Activated gamma-delta T cell treated with Interleukin-2 at 50 U/mL for 16 hours (primary cell): ENCODE measurements at places on chromosomes 3 and 15.

GRCh38 chr3:113216393-113216792 lies 5.0 kb downstream of the BOC start:
- DNase-seq = no peak

GRCh38 chr15:63041974-63042876 lies at the start of gene TPM1:
Gene TPM1 (plus strand): TSS chr15:63042747. CDS start chr15:63042830, 83 bp downstream.
- DNase-seq = no peak

GRCh38 chr3:50630877-50631276 lies 13.9 kb downstream of the MAPKAPK3 start:
- no peak for DNase-seq

GRCh38 chr3:127884041-127884440 lies 31.0 kb upstream of the KBTBD12 start:
- no peak for DNase-seq

DNA sequence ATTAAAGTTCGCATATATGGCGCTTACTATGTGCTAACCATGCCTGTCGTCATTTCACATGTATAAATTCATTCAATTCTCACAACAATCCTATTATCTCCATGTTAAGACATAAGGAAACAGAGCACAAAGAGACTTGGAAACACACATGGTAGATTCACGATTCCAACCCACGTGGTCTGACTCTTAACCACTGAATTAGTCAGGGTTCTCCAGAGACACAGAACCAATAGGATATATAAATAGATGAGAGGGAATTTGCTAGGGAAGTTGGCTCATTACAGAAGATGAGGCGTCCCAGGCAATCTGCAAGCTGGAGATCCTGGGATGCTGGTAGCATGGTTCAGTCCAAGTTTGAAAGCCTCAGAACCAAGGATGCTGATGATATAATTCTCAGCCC lies 765.3 kb downstream of the TBL1XR1 start:
- DNase-seq = no peak

DNA sequence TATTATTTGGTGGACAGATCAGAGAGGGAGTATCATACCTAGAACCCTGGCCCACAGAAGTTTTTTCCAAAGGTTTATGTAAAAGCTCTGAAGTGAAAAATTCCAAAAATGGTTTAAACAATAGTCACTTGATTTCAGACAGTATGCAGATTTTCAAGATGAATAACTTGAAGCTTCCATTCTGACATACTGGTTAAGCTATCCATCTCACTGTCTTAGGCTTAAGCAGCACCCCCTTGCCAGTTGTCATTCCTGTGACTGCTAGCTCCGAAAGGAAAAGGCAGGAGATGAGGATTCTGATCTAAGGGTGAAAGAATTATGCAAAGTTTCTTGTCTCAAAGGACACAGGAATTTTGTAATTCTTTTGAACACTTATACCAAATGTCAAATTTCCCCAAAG lies 337.5 kb upstream of the THBS1 start:
- DNase-seq = no peak

- no peak for DNase-seq
Observed at GRCh38 chr15:86608461-86609205, 529.0 kb downstream of the AGBL1 start.

GRCh38 chr3:118863731-118864322 lies 170.8 kb downstream of the IGSF11 start:
- DNase-seq = no peak

- DNase-seq = no peak
Observed at GRCh38 chr15:101775136-101775535, 28.2 kb upstream of the OR4F6 start.

DNA sequence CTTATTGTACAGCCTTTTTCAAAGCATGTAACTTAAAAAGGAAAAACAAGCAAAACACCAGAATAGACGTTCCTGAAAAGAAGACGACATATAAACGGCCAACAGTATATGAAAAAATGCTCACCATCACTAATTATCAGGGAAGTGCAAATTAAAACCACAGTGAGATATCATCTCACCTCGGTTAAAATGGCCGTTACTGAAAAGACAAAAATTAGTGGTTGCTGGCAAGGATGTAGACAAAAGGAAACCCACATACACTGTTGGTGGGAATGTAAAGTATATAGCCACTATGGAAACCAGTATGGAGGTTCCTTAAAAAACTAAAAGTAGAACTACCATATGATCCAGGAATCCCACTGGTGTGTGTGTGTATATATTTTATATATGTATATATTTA lies 64.5 kb upstream of the MLF1 start:
- no peak for DNase-seq

- DNase-seq = no peak
Observed at GRCh38 chr3:65291448-65292125, 603.8 kb upstream of the ADAMTS9 start.

GRCh38 chr3:117480525-117480924 lies 770.9 kb downstream of the TUSC7 start:
- no peak for DNase-seq

DNA sequence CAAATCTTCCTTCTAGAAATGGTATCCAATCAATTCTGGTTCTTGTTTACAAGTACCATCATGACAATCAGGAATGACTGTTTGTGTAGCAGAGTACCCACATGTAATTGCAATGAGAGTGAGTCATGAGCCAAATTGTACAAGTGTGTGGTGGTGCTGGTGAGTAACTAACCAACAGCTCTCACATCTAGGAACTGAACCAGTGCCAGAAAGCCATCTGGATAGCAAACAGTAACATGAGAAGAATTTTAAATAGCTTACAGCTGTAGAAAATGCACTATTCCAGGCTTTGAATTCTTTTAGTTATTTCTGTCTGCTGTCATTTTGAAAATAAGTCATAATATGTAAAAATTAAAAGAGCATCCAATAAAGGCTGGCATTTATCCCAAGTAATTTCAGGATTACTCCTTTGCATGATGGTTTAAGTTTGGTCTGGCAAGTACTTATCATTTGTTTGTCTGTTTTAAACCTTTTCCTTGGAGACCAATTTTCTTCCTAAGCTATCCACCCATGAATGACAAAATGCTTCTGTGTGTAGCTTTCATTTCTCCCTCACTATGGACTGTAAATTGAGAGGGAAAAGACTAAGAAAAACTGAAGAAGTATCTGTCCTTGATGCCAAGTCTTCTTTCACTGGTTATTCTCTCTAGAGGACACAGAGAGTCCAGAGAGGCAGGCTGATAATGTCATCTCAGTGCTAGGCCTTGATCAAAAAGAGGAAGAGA lies 60.0 kb downstream of the PIK3CB start:
- peak; percentile 11 for DNase-seq

- no peak for DNase-seq
Observed at GRCh38 chr15:33910741-33911140, 57.6 kb upstream of the CHRM5 start.

DNA sequence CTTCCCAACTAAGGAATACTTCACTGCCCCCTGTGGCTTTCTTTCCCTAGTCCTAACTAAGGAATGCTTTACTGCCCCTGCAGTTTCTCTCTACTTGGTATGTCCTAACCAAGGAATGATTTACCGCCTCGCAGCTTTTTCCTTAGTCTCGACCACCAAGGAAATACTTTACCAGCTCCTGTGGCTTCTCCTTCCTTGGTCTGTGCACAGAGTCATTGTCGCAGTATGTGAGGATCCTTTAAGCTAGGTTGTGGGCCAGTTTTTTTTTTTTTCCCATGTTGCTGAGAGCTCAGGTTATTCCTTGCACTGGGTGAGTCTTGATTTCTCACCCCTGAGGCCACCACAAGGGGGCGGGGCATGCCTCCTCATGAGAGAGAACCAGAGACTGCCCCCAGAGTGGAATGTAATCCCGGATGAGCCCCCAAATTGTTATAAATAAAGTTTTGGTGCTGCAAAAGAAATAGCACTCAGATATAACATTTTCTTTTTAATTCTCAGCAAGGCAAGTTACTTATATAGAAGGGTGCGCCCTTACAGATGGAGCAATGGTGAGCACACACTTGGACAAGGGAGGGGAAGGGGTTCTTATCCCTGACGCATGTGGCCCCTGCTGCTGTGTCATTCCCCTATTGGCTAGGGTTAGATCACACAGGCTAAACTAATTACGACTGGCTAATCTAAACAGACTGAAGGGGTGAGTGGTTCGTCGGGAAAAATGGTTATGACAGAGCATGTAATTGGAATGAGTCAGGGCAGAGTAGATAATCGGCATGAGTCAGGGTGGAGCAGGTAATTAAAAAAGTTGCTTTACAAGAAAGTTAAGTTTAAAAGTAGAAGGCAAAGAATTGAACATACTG lies 27.0 kb downstream of the NDUFB4 start:
- peak; percentile 3 for DNase-seq

DNA sequence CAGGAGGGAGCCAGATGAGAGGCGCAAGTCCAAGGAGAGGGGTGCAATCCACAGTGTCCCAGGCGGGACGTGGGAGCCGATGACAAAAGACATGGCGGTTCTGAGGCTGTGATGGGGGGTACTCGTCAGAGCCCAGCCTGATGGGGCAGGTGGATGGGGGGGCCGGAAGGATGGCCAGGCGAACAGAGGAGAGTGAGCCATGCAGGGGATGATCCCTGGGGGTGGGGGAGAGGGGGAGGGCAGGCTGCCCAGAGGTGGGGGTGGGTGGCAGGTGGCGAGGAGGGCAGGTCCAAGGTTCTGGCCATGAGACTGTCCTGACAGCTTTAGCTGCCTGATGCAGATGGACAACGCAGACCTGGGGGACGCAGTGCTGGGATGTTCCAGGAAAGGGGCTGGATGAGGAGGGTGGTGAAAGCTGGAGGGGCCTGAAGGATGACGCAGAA lies 8.9 kb upstream of the CSPG4 start:
- DNase-seq = no peak

DNA sequence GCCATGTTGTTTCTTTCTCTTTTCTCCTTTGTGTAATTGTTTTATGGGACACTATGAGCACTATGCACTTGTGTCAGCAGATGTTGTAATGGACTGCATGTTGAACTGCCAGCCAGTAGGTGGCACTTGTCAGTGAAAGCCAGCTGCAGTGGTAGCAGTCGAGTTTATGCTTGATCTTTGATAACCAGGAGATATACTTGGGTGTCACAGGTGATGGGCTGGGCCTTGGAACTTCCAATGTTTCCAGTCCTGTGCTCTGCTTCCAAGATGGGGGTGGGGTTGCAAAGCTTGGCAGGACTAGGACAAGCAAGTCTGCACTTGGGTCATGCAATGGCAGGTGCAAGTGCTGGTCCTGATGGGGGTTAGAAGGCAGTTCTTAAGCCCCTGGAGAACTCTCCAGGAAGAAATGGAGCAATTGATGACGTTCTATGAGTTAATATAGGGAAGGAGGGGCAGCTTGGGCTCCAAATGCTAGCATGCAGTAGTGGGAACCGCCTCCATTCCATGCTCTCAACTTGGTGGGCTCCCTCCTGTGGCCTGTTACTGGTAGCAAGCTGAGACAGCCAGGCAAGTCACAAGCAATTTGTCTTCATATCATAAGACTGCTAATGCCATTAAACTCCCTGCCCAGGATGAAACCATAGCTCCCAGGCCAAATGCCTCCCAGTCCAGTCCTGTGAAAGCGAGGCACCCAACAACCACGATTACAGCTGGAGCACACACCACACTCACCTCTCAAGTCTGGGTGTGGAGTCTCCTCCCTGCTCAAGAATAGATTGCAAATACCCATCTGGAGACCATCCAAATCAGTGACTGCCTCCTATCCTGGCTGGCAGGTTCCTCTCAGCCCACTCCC lies 287.2 kb downstream of the CGGBP1 start:
- peak; percentile 20 for DNase-seq

DNA sequence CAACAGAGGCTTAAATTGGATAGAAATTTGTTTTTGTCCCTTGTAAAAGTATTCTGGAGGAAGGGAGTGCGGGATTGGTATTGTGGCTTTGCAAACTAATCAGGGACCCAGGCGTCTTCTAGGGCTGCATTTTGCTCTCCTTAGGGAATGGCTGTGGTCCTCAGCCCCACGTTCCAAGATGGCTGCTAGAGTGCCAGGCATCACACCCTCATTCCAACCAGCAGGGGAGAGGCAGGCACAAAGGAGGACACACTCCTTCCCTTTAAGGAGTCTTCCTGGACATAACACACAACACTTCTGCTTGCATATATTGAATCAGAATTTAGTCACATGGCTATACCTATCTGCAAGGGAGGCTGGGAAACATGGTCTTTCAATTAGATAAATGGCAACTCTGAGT lies 174.5 kb upstream of the LYSMD4 start:
- DNase-seq = no peak

GRCh38 chr3:6640907-6641306 lies 220.0 kb upstream of the GRM7 start:
- DNase-seq = no peak
